ENCODE measurements at places on chromosomes 3 and 15.

GRCh38 chr15:39465843-39466749, 114.8 kb upstream of the THBS1 start:
- DNase-seq = no peak

DNA sequence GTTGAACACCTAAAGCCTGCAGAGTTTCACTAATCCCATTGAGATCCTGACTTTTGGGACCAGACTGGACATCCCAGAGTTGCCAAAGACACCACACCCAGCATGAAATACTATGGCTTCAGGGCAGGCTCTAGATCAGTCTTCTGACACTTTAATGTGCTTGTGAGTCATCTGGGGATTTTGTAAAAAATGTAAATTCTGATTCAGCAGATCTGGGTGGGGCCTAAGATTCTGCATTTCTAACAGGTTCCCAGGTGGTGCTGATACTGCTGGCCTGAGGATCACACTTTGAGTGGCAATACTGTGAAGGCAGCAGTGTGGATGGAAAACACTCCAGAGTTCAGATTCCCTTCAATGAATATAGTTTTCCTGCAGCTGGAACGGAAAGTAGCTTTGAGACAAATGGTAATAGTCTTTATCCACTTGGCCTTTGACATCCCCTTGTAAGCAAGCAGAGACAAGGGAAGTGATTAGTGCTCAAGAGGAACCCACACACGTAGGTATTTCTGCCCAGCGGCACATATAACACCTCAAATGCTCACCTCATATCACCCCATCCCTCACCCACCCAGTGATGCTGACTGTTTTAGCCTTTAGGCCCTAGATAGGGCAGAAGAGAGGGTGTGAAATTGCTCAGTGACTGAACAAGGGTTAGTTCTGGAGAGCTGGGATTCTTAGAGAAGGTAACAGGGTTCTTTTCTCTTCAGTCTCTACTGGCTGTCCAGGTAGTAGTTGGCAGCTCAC, 51.5 kb upstream of the GSK3B start:
- DNase-seq = no peak

DNA sequence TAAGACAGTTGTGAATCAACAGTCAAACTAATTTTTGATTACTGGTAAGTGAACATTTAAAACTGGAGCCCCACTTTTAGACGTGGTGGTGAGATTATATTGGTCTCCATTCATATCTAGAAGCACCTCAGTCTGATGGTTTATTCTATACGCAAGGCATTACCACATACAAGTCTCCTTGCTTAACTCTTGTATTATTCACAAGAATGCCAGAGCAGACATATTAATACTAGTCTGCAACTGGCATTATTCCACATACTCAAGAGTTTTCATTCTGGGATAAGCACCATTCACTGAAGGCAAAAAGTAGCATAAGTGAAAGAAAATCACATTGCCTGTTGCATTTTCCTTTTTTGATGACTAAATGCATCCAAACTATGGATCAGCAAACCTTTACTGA, 36.9 kb upstream of the MEIS2 start:
- DNase-seq = no peak

DNA sequence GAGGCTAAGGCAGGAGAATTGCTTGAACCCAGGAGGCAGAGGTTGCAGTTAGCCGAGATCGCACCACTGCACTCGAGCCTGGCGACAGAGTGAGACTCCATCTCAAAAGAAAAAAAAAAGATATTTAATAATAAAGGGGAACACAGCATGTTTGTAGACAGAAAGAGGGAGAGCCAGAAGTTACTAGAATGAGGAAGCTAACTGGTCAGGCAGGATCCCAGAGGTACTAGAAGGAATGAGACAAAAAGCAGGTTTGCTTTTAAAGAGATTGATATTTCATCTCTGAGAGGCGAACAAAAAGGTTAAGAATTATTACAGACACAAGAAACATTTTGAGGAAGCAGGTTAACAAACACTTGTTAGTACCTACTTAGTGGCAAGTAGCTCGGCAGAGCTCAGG, 9.2 kb downstream of the CD200R1 start:
- DNase-seq = no peak

GRCh38 chr3:69092030-69092516, 7.3 kb downstream of the ARL6IP5 start:
- no peak for DNase-seq

GRCh38 chr3:131072845-131073244, 46.2 kb downstream of the NEK11 start:
- DNase-seq = no peak

DNA sequence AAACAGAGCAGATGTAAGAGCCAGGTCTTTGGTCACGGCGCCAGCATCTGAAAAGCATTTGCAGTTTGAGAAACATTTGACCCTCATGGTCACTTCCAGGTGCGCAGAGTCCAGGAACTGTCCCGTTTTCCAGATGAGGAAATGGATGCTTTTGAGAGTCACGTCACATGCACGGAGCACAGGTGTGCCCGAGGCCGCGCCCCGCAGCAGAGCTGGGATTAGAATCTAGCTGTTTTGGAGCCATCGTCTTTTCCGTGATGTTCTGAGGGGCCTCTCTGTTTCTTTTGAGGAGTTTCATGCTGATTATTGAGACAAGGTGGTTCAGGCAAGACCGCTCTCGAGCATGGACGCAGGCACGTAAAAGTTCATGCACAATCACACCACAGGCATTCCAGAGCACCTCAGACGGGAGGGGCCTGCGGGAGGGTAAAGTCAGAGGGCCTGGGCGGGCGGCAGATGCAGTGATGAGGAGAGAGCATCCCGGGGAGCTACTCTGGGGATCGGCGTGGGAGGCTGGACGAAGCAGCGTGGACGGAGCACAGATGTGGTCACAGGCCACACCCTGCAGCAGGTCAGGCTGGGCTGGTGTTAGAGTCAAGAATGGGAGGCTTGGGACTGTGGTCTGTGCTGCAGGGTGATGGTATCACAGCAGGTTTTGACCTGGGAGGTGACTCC, 139.2 kb upstream of the MEF2A start:
- DNase-seq = no peak

- DNase-seq = no peak
Measured at GRCh38 chr15:40942337-40942854, 10.9 kb upstream of the CHAC1 start.

- DNase-seq = no peak
Measured at GRCh38 chr15:77547801-77548588, 84.7 kb downstream of the LINGO1 start.

DNA sequence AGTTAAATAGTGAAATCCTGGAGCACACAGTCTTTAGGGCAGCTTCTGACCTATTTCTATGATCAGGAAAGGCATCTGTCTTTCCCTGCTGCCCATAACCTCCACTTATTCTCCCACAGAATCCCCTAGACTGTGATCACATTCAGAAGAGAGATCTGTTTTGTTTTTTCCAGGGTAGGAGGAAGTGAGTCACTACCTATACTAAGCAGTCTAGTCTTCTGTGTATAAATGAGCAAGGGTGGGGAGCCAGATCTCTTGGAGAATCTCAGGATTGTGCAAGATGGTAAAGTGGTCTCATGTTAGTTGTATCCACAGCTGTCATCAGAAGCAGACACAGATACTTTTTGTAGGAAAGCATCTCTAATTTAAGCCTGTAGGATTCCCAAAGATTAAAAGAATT, 11.8 kb upstream of the FBXO22 start:
- DNase-seq = no peak

DNA sequence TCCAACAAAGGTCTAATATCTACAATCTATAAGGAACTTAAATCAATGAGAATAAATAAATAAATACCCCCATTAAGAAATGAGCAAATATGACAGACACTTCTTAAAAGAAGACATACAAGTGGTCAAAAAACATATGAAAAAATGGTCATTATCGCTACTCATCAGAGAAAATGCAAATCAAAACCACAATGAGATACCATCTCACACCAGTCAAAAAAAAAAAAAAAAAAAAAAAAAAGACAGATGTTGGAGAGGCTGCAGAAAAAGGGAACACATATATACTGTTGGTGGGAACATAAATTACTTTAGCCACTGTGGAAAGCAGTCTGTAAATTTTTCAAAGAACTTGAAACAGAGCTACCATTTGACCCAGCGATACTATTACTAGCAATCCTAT, 31.6 kb upstream of the OR5H6 start:
- DNase-seq = no peak
